Stimulated activated CD8-positive, alpha-beta memory T cell treated with anti-CD3 and anti-CD28 coated beads, Interleukin-4, amount 100 ng/mL, for 24 hours (primary cell): ENCODE measurements at places on chromosomes 16 and 17.

DNA sequence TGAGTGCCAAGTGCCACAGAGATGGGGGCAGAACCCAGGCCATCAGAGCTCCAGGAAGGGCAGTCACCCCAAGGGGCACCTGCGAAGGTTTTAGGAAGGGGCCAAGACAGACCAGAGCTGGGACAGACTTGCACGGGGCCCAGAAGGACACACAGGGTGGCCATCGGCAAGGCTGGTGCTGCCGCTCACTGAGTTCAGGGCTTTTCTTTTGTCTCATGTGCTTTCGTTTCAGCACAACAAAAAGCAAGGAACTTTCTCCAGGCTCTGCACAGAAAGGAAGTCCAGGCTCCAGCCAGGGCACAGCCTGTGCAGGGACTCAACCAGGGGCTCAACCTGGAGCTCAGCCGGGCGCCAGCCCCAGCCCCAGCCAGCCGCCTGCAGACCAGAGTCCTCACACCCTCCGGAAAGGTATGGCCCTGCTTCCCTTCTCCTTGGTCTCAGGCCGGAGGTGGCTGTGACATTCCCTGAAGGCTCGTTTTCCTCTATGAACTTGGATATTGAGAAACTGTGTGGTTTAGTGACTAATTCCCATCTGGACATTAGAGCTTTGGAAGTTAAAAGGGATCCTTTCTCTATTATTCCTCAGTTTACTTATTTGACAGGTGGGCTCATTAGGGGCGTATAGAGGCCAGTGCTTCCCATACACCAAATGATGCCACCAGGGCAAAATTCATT lies 37.9 kb downstream of the ELAC2 start:
- DNase-seq = no peak

DNA sequence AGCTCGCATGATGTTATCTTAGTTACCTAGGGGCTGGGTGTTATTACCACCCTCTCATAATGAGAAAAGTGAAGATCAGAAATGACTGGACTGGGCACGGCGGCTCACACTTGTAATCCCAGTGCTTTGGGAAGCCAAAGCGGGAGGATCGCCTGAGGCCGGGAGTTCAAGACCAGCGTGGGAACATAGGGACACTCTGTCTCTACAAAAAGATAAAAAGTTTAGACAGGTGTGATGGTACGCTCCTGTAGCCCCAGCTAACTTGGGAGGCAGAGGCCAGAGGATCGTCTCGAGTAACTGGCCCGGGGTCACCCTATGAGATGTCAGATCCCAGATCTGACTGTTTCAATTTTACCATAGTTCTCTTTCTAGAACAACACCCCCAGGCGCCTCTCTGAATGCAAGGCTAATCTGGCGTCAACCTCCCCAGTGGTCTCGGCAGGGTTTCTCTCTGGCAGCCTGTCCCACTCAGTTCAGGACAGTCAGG lies 1.9 kb upstream of the CCDC102A start:
- no peak for DNase-seq

GRCh38 chr17:5364156-5364555 lies 55.3 kb downstream of the NUP88 start:
- DNase-seq = no peak

GRCh38 chr17:44501866-44502375 lies 1.3 kb downstream of the GPATCH8 start:
- no peak for DNase-seq

- no peak for DNase-seq
These were observed 604 bp upstream of the ZC3H18 start for GRCh38 chr16:88569614-88569984.

GRCh38 chr17:50220811-50221210 lies 19.4 kb upstream of the COL1A1 start:
- no peak for DNase-seq
